ENCODE measurements at places on chromosomes 3 and 15.
A peak's percentile ranks its signal among the peaks of the same experiment; 100 is the strongest.

DNA sequence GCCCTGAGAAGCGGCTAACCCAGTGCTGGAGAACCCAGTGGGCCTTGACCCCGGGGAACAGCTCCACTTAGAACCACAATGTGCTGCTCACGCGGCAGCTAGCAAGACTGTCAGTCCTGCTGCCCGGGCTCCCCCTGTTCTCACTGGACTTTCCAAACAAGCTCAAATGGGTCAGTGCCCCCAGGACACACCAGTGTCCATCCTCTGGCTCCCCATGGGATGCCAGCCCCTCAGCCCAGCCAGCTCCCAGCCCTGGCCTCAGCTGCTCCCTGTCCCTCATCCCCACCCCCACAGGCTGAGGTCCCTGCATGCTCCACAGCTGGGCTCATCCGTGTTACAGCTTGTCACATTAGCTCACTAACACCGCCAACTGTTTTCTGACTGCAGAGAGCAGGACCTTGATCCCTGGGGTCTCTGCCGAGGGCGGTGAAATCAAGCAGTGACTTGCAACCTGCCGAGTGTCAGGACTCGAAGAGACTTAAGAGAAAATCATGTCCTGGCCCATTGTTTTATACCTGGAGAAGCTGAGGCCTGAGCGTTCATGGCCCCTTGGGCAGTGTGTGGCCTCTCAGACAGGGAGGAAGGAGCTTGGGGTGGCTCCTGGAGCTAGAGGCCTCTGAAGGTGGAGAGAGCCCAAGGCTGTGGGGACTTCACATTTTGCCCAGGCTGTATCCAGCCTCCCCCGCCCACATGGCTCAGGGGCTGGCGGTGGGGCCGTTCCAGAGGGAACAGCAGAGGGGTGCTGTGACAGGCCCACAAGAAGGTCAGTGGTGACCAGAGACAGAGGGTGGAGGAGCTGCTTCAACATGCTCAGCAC, 157.5 kb downstream of the MEGF11 start:
- DNase-seq: peak; percentile 93

DNA sequence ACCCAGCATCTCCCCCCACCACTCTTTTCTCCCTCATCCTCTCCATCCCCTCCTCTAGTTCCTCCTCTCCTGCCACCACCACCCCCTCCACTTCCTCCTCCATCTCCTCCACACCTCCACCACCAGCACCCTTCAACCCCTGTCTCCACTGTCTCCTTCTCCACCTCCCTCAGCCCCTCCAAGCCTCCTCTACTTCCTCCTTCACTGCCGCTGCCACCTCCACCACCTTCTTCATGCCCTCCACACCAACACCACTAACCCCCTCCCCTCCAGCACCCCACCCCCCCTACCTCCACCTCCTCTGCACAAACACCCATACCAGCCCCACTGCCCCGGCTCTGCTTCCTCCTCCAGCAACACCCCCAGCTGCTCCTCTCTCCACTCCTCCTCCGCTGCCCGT, 88.0 kb downstream of the HES1 start:
- no peak for DNase-seq

- no peak for DNase-seq
Observed at GRCh38 chr3:140018556-140018955, 83.6 kb downstream of the CLSTN2 start.

GRCh38 chr3:10726787-10727186, 89.2 kb upstream of the SLC6A11 start:
- DNase-seq: no peak

DNA sequence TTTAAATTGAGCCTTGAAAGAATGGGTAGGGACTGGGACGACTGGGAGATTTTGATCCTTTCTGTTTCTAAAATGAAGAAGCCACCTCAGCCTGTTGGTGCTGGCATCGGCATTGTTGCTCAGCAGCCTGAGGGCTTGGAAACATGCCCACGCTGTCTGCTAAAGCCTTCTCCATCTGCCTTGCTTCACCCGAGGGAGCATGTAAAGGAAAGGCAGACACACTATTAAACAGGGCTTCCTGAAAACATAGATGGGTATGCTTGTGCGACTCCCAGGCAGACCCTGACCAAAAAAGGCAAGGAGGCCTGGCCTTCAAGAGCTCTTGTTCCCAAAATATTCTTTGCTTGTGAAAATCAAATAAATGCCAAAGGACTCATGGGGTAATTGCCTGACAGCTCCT, 84.2 kb upstream of the SLC4A7 start:
- DNase-seq: no peak

DNA sequence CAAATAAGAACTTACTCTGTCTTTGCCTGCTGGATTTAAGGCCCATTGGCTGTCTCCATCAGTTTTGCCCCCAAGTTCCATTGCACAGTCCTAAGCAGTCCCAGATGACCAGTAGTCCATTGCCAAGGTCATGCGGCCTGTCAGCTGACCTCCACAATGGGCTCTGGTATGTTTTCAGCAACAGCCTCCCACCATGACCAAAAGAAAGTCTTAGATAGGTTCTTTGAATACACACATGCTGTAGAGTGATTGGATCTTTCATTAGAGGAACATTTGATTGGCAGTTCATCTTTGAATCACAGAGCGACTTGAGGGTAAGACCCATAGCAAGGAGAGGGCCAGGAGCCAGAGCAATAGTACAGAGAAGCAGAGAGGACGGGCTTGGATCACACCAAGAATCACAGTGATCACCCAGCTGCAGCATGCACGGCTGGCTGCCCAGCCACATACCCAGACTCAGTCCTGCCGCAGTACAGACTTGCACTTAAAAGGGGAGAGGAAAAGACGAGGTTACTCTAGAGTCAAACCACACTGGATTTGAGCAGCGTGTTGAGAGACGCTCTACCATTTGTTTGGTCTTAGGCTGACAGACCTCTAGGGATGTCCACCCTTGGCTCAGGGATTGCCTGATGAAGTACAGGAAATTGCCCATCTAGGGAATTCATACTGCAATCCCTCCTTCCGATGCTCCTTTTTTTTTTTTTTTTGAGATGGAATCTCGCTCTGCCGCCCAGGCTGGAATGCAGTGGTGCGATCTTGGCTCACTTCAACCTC, 50.4 kb downstream of the APH1B start:
- DNase-seq: no peak

- no peak for DNase-seq
Observed at GRCh38 chr3:147730284-147730683, 321.1 kb downstream of the ZIC1 start.

DNA sequence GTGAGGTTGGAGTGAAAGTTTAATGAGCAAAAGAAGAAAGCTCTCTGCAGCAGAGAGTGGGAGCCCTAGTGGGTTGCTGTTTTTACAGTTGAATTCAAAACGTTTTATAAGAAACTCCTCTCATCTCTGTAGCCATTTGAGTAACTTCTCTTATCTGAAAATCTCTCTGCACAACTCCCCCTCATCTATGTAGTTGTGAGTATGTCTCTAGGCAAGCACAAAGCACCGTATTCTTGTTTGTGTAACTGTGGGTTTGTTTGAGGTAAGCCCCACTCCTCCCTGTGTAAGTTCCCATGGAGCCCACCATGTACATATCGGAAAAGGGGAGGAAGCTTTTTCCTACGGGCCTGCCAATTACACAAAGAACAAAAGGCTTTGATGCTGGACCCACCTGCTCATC, 56.5 kb upstream of the GOLGA6L2 start:
- no peak for DNase-seq

GRCh38 chr15:61318802-61319525, 89.9 kb upstream of the RORA start:
- DNase-seq: peak; percentile 25

DNA sequence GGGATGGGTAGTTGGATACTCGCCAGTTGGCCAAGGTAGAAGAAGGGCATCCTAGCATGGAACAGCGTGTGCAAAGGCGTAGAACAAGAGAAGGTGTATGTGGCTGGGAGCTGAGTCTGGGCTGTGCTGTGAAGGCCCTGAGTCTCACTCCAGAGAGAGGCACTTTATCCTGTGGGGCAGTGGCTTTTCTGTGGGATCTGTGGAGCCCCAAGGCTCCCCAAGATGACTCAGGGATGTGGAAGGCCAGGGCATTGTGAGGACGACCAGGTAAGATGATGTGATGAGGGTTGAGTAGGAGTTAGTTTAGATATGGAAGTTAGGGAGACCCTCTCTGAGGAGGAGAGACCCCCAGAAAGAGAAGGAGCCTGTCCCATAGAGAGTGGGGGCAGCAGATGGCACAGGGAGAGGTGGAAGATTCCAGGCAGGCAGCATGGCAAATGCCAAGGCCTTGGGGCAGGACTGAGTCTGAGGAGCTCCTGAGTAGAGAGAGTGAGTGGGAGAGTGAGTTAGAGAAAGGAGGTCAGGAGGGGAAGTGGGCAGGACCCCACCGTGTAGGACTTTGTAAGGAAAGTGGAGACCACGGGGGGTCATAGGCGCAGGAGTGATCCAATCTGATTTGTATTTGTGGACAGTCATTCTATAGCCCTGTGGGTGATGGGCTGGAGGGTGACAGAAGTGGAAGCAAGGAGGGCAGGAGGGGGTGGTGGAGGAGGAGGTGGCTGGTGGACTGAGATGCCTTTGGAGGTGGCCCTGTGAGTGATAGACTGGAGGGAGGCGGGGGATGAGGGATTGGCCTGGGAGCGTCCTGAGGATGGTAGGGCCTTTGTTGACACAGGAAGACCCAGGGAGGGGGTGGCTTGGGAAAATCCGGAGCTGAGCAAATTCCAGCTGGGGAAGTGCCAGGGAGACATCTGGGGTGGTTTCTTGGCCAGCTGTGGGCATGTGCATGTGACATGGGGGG, 50.3 kb downstream of the FBLN2 start:
- DNase-seq: no peak

DNA sequence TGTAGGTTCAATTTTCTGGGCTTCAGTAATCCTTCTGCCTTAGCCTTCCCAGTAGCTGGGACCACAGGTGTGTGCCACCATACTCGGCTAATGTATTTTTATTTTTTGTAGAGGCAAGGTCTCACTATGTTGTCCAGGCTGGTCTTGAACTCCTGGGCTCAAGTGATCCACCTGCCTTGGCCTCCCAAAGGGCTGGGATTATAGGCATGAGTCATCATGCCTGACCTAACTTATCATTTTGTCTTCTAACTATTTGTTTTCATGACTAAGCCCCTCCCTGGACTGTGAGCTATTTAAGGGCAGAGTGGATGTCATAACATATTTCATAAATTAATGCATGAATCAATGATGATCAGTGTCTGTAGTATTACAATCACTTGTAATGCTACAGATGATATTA, 56.1 kb upstream of the PIAS1 start:
- no peak for DNase-seq

- peak; percentile 94 for DNase-seq
Observed at GRCh38 chr3:48663489-48664312, 1.0 kb upstream of the CELSR3 start.

- DNase-seq: no peak
Observed at GRCh38 chr3:156334841-156335545, 214.6 kb downstream of the KCNAB1 start.

GRCh38 chr15:98592136-98592535, 56.2 kb upstream of the IGF1R start:
- DNase-seq: no peak

DNA sequence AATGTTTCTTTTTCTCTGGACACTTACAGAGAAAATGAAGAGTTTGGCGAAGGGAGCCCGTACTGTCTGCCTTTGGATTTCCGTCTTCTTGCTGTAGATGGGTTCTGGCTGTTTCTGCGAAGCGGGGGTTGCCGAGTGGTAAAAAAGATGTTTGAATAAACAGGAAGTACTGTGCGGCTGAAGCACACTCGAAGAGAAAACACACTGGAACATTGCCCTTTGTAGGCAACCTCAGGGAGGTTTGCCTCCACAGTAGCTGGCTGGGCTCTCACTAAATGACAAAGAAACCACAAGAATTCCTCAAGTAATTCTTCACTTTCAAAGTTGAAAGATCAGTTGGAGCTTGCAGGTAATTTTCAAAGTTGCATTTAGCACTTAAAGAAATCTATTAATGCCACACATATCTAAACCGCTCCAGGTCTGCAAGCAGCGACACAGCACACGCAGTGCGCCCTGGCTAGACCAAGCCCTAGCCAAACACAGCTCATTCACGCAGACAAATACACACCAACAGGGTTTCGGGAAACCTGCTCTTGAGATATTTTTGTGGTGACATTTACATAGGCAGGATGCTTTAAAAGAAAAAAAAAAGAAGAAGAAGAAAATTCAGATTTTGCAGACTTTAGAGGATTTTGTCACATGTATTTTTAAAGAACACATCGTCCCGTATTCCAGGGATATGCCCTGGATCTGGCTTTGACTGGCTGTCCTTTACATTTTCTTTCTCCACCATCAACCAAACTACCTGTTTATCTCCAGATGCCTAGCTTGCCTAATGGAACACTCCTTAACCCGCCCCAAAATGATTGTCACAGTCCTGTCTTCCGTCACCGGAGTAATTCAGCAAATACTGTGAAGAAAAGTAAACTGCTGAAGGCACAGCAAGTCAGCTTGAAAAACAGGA, 452.8 kb downstream of the FOXP1 start:
- DNase-seq: no peak

- no peak for DNase-seq
Observed at GRCh38 chr3:85846940-85847339, 888.2 kb downstream of the CADM2 start.

DNA sequence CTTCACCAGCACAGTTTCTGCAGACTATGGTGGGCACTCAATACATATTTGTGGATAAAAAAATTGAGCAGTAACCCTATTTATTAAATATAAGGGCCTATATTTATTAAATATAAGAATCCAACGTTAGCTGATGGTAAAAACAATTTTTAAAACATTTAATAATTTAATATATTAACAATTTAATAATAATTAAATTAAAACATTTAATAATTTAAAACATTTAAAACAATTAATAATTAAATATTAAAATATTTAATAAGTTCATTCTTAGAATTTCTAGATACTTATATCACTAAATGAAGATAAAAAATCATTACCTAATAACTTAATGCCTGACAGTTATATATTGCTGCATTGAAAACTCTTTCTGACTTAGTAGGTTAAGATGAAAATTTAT, 880.2 kb upstream of the EPHA6 start:
- DNase-seq: no peak

DNA sequence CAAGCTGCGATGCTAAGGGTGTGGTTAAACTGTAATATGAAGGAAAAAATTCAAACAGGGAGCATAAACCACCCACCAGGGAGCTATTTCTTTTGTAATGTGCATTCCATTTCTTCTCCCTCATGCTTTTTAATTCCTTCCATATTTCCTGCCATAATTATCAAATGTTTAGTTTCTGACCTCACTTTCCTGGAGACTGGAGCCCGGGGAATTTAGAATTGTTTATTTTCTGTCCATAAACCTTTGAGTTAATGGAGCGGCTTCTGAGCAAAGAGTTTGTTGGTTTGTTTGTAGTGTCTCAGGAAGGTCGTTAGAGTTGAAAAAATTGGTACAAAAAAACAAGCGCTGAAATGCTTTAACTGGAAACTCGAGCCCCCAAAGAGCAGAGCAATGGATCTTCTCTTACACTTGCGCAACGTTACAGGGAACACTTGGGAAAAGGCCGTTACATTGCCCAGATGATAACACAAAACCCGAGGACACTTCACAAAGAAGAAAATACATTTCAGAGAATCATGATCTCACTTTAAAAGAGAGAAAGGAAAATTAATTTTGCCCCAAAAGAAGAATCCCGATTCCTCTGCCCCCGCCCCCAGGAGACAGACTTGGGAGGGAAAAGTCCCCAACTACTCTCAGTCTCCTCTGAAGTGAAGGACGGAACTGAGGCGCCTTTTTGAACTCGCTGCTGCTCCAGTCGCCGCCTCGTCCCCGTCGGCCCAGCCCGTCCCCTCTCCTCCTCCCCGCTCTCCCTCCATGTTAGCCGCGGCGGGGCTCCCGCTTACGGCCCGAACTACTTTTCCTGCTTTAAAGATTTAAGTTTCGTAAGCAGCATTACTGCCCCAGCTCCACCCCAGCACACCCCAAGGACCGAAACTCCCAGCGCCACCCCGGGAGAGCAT, 842 bp downstream of the FSTL1 start:
- DNase-seq: peak; percentile 16

Data from NCI-H524 (cell line).